ENCODE measurements at places on chromosomes 1 and 21. TPM values are rescaled to one million over a fixed set of nuclear protein-coding genes. Genes with fewer than 3 reads are reported as not detected.

DNA sequence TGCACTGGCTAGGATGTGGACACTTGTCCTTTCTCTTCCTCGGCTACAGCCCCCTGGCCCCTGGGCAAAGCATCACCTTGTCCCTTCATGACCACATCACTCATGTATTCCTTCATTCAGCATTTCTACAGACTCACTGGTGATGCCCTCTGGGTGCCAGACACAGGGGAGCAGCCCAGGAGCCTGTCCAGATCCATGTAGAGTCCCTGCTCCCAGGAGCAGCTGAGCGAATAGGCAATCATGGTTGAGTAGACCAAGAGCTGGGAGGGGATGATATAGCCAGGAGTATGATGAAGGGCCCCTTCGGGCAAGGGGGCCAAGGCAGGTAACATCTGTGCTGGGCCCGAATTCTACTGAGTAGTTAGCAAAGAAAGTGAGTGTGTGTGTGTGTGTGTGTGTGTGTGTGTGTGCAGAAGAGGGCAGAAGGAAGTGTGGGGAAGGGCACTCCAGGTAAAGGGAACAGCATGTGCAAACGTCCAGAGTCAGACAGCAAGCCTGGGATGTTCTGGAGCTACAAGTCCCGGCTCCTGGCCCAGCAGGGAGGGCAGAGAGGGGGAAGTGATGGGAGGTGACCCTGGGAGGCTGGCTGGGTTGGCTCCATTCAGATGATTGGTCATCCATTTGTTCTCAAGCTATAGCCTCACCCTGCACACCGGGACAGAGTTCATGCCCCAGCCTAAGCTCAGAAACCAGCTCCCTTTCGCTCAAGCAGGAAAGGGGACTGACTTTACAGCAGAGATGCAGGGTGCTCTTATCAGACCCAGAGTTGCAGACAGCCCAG, 21.0 kb upstream of the PIK3CD start:
- no peak for DNase-seq
- no peak overlapping the region for H3K4me3 ChIP-seq
- H3K36me3 ChIP-seq, result no peaks in the 10 kb centered on the region
- no peak overlapping the region for H3K27ac ChIP-seq

GRCh38 chr1:18297896-18298648, 182.7 kb upstream of the KLHDC7A start:
- H3K4me3 ChIP-seq, result no peak overlapping the region
- H3K36me3 ChIP-seq, result no peaks in the 10 kb centered on the region

DNA sequence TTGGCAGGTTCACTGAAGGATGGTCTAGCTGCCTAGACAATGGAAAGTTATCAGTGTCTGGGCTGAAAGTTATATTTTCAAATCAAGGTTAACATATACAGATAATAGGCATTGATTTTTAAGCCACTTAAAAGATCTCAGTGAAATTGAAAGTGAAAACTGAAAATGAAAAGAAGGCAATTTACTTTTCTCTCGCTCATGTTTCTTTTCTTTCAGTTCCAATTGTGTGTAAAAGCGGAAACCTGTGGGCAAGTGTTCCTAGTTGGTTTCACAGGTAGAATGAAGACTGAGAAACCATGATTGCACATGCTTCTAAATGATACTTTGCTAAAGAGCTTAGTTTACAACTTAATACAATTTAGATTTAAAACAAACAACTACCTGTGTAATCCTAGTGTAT, 383.7 kb downstream of the ZP4 start:
- DNase-seq, result no peak
- no peak overlapping the region for H3K27ac ChIP-seq
- H3K36me3 ChIP-seq, result no peaks in the 10 kb centered on the region

DNA sequence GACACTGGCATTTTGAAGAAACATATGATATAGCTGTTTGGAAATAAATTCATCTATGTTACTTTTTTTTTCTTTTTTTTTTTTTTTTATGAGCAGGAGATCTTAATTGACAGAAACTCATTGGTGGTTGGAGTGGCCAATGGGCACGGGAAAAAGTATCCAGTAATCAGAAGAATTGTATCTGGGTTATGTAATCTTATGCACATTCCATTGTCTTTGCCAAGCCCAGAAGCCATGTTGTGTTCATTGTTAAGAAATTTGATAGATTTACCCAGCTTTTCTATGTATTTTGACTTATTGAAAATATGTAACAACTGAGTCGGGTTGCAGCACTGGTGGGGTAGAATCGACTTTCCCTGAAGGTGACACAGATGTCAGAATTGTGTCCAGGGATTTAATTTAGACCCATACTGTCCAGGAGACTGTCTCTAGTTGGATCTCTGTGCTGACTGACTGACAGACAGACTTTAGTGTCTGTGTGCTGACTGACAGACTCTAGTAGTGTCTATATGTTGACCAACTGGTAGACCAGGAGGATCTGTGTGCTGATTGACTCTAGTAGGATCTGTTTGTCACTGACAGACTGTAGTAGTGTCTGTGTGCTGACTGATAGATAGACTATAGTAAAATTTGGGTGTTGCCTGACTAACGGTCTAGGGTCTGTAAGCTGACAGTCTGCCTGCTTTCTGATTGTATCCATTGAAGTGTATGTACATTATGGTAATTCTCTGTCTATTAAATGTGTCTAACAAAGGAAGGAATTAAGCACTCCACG, 12.3 kb upstream of the C4BPB start:
- H3K27ac ChIP-seq, result no peak overlapping the region
- no peak overlapping the region for H3K4me3 ChIP-seq
- DNase-seq, result no peak

GRCh38 chr1:94713472-94714141, 106.5 kb upstream of the SLC44A3 start:
- peak; percentile 52 for DNase-seq
- H3K27me3 ChIP-seq, result no peaks in the 10 kb centered on the region
- no peak overlapping the region for H3K27ac ChIP-seq
- H3K4me1 ChIP-seq, result no peaks in the 10 kb centered on the region
- H3K4me3 ChIP-seq, result no peak overlapping the region

Gene BSND
- total RNA-seq, result not detected

Gene RAVER2
- 6.9 TPM for total RNA-seq
